Stimulated activated CD8-positive, alpha-beta memory T cell treated with anti-CD3 and anti-CD28 coated beads, Interleukin-7, amount 100 ng/mL, for 48 hours (primary cell): ENCODE measurements at places on chromosomes 13 and 19.
A peak's percentile ranks its signal among the peaks of the same experiment; 100 is the strongest.

GRCh38 chr13:82323101-82323500, 1559.2 kb downstream of the SLITRK1 start:
- no peak for DNase-seq

DNA sequence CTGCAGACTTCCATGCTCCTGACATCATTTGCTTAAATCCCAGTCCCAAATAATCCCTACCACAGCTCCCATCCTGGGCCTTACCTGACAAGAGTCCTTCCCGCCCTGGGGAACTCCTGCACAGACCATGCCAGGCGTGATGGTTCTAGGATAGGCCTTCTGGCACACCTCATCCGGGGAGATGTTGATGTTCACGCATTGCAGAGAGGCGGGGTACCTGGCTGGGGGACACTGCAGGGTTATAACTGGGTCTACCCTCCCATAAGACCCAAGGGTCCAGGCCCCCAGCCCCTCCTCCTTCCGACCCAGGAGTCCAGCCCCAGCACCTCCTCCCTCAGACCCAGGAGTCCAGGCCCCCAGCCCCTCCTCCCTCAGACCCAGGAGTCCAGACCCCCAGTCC, 4.0 kb downstream of the KLK14 start:
- no peak for DNase-seq

DNA sequence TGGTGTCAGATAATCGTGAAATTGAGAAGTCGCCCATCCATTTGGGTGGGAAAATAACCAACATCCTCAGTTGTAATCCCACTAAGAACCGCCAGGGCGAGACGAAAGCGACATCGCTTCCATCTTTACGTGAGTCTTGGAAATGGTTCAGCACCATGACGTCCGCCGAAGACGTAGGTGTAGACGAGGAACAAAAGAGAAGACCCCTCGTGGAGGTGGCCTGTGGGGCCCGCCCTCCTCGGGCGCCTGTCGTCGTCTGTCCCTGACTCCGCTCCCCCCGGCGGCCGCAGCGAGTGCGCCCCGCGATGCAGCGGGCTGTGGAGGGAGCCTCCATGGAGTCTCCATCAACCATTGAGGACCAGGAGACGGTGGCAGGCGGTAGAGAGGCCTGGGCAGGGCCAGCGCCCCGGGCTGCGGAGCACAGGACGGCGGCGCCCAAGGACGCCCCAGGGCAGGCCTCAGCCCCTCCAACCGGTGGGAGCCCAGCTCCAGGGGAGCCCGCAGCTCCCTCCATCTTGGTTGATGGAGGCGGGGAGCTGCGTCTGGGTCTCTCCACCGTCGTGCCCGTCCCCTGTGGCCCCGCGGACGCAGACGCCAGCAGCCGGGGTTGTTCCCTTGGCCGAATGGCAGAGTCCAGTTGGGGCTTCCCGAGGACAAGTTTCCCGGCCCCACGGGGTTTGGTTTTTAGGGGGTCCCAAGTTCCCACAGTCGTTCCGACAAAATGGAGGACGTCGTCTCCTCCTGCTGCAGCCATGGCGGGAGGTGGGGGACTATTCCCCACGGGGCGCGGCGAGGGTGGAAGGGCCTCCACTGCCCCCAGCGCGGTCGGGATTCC, 990 bp upstream of the ZMYM2 start:
- peak; percentile 81 for DNase-seq

DNA sequence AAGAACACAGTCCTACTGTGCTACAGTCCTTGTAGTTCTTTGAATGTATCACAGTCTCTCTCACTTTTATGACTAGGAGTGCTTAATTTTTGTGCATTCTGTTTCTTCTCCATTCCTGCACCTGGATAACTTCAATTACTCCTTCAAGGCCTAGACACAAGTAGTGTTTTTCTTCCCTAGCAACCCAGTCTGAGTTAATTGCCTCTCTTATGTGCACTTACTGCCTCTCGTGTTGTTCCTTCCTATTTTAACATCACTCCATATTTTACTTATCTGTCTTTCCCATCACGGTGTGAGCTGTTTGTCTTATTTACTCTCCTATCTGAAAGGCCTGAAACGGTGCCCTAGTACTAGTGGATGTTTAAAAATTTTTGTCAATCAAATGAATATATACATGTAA, 101.5 kb downstream of the HS6ST3 start:
- no peak for DNase-seq

- no peak for DNase-seq
These were observed 33.8 kb downstream of the F2RL3 start for GRCh38 chr19:16922592-16922934.

DNA sequence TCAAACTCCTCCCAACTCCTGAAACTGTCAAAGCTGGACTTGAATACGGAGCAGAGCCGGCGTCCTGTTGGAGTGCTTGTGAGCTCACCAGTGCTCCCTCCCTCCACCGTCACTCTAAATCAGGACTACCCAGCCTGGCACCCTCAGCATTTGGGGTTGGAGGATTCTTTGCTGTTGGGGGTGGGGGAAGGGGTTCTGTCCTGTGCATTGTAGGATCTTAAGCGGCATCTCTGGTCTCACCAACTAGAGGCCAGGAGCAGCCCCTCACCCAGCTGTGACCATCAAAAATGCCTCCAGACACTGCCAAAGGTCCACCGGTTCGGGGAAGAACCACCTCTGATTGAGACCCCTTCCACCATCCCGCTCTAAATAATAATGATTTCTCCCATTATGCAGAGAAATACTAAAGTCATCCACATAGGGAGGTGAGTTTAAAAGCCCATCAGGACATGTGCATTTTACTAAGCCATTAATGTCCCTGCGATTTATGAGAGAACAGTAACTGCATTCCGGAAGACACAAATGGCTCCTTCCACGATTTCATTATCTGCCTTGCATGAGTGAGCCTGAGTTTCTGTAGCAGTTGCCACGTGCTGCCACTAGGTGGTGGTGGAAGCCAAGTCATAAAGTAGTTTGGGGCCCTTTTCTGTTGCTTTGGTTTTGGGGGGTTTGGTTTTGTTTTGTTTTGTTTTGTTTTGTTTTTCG, 16.1 kb upstream of the USP29 start:
- DNase-seq = peak; percentile 14

DNA sequence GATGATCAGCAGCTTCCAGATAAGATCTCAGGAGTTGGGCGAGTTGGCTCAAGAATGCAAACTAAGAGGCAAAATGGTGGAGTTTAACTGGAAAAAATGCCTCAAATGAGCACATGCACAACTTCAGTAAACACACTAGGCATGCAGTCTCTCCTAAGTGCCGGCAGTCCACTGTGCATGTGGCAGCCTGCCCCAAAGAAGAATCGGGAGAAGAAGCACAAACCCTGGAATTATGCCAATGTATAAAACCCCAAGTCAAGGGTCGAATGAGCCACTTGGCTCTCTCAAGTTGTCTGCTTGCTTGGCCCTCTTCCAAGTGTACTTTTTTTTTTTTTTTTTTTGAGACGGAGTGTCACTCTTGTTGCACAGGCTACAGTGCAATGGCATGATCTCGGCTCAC, 53.3 kb upstream of the SLITRK1 start:
- DNase-seq = no peak

- DNase-seq = peak; percentile 59
These were observed 2.3 kb downstream of the SLC5A5 start for GRCh38 chr19:17873786-17874757.

DNA sequence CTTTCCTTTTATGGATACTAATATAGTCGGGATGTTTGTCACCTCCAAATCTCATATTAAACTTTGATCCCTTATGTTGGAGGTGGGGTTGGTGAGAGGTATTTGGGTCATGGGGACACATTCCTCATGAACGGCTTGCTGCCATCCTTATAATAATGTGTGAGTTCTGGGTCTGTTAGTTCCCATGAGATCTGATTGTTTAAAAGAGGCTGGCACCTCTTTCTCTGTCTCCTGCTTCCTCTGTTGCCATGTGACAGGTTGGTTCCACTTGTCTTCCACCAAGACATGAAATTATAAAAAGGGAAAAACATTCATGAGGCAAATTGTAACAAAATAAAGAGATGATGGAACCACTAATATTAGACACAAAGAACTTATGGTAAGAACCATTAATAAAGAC, 107.8 kb upstream of the ATXN8OS start:
- DNase-seq = no peak

GRCh38 chr19:30085394-30085793, 143.4 kb downstream of the URI1 start:
- peak; percentile 3 for DNase-seq

DNA sequence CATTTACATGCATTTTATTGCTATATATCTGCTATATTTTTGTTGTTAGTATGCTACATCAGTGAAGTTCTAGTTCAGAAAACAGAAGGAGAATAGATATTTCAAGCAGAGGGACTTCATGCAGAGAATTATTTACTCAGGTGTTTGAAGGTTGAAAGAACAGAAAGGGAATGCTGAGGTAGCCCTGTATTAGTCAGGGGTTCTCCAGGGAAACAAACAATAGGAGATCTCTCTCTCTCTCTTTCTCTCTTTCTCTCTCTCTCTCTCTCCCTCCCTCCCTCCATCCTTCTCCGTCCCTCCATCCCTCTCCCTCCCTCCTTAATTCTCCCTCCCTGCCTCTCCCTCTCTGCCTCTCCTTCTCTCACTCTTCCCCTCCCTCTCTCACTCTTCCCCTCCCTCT, 114.3 kb upstream of the TDRD3 start:
- DNase-seq = no peak

DNA sequence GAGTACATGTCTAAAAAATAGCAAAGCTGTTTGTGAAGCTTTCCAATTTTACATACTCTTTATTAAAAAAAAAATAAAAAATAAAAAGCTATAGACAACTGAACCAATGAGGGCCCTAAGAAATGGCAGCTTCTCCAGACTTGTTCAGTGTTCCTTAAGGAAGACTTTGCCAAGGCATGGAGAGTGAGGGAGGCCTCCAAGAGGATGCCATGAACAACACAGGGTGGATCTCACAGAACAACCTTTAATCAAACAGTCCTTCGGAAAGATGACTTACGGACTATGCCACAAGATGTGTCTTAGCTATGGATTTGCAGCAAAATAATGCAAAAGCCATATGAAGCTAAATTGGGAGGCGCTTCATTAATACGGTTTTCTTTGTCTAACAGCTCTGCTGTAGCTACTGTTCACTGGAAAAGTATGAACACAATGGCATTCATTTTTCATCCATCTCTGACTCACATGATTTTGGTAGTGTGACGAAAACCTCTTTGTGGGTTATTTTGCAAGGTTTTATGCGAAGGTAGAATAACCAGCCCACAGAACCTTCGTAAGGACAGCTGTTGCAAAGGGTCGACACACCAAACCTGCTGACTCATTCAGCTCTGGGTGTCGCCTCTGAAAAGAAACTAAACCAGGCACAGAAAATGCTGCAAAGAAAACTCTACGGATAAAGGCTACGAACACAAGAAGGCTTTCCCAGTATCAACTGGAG, 27.7 kb downstream of the EFNB2 start:
- DNase-seq = no peak

GRCh38 chr13:62294244-62294643, 878.6 kb upstream of the PCDH20 start:
- DNase-seq = no peak

DNA sequence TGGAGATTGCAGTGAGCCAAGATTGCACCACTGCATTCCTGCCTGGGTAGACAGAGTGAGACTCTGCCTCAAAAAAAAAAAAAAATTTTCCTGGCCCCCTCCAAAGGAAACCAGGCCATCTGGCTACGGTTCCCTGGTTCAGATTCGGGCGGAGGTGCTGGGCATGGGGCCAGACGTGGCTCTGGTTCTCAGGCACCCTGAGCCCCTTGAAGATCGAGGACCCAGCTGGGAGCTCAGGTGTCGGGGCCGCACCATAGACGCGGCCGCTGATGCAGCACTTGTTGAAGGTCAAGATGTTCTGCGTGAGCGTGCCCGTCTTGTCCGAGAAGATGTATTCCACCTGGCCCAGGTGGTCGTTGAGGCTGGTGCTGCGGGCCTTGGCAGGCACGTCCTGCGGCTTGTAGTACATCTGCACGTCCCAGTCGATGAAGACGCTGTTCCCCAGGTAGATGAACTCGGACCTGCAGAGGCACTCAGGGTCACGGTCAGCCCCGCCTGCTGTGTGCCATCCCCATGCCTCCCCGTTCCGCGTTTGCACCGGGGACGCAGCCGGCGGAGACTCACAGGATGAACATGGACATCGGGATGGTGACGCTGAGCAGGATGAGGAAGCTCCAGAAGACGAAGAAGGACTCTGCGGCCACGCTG, 12.3 kb downstream of the ATP8B3 start:
- DNase-seq = no peak

DNA sequence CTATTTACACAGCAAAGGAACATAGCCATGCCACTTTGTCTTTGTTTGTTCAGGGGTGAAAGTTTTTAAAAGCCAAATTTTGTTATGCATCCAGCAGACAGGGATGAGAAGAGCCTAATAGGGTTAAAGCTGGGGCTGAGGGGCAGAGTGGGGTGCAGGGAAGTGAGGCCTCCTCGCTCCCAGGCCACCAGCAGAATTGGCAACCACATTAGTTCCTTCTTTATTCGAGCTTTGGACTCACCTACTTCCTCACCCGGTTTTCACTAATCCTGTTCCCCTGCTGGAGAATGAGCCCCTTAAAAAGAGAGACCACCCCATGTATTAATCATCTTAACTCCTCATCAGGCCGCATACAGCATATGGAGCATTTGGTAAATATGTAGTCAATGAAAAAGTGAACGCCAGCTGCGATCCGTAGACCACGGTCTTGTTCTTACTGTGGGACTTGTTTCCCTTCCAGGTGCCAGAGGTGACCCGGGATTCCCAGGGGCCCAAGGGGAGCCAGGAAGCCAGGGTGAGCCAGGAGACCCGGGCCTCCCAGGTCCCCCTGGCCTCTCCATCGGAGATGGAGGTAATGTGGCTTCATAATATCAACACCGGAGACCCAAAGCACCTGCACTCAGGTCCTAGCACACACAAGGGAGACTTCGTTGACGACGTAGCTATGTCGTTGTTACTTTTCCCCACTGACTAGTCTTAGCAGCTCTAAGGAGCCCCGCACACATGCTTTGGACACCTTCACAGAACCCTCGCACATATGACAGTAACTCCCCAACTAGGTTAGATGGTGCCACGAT, 112.1 kb downstream of the RAB20 start:
- no peak for DNase-seq

DNA sequence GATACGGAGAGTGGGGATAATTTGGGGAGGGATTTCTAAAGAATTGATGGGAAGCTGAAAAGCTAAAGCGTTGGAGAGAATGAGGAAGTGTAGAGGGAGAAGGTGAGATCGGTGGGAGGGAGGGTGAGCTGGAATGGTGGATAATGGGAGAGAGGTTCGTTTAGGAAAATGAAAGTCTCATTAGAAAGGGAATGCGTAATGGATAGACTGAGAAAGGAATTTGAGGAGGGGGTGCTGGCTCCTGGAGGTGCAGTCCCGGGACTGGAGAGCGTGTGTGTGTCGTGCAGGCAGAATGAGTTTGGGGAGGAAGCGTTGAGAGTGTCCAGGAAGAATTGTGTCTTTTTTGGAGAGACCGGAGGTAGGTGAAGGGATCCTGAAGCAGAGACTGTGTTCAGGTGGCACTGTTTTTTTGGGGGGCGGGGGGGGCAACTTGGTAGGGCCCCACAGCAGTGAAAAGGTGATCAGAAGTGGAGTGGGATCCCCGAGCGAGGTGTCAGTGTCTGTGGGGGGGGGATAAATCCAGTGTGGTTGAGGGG, 1.4 kb downstream of the ACTN4 start:
- no peak for DNase-seq
